Erythroblast (primary cell): ENCODE measurements at places on chromosomes 16 and 17.
A peak's percentile ranks its signal among the peaks of the same experiment; 100 is the strongest.

DNA sequence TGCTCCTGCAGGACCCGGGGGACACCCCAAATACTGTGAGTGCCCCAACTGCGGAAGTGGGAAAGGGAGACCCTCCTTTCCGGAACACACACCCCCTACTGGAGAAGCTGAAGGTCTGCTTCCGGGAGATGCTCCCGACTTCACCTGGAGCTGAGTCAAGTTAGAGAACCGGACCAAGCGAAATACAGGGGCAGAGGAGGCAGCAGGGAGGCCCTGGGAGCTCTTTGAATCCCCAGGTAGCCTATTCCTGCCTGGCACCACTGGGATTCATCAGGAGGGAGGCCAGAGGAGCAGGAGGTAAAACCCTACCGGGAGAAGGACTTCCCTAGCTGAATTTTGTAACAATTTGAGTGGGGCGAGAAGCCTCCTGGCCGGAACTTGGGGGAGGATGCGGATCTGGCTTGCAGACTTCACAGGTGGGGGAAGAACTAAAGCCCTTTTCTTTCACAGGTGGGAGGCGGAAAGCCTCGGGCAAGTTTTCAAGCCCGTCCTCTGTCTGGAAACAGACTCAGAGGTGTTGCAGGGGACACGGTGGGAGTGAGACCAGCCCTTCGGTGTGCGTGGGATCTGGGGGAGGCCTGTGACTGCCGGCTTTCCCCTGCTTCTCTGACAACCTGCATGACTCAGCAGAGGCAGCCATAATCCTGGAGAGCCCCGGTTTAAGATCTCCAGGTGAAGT is 22.4 kb upstream of the TEKT1 start:
- DNase-seq, result no peak

GRCh38 chr17:55735731-55736405 is 13.2 kb upstream of the TMEM100 start:
- peak; percentile 64 for DNase-seq

- no peak for DNase-seq
These were observed 89.0 kb upstream of the SMURF2 start for GRCh38 chr17:64750891-64751677.

GRCh38 chr17:29179232-29180033 is 765 bp downstream of the MYO18A start:
- DNase-seq, result peak; percentile 90

DNA sequence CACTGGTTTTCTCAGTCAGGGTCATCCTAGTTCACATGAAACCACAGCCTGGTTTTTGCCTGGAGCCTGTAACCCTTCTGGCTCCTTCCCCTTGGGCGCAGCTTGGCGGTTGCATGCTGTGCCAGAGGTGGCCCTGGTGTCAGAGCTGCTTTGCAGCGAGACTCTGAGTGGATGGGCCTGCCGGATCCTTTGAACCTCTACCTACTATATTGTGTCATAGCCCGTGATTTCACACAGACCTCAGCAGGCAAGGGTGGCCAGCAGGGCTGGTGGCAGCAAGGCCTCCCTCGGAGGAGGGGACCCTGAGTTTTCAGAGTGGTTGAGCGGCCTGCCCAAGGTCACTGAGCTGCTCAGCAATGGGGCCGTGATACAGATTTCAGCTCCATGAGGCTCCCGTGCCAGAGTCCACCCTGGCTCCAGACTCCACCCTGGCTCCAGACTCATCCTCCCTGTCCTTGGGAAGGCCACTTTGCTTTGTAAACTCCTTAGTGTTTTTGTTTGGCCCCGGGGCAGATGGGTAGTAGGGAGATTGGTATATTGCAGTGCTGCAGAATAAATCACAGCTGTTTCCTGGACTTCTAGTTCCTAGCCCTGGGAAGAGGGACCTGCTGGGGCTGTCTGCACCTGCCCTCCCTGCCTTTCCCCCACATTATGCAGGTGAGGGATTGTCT is 9.7 kb downstream of the MPRIP start:
- DNase-seq, result no peak

DNA sequence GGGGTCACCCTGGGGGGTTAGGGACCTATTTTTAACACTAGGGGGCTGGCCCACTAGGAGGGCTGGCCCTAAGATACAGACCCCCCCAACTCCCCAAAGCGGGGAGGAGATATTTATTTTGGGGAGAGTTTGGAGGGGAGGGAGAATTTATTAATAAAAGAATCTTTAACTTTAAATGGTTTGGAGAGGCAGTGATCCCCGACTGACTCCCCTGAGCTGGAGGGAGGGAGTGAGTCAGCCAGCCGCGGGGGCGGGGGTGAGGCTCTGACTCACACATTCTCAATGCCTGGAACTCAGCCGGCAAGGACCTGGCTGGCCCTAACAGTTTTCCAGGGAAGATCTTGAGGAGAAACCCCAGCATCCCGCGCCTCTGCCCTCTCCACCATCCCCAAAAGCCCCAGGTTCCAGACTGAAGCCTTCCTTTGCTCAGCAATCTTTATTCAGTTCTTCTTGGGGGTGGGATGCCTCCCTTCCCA is 1.5 kb downstream of the HCFC1R1 start:
- peak; percentile 91 for DNase-seq

DNA sequence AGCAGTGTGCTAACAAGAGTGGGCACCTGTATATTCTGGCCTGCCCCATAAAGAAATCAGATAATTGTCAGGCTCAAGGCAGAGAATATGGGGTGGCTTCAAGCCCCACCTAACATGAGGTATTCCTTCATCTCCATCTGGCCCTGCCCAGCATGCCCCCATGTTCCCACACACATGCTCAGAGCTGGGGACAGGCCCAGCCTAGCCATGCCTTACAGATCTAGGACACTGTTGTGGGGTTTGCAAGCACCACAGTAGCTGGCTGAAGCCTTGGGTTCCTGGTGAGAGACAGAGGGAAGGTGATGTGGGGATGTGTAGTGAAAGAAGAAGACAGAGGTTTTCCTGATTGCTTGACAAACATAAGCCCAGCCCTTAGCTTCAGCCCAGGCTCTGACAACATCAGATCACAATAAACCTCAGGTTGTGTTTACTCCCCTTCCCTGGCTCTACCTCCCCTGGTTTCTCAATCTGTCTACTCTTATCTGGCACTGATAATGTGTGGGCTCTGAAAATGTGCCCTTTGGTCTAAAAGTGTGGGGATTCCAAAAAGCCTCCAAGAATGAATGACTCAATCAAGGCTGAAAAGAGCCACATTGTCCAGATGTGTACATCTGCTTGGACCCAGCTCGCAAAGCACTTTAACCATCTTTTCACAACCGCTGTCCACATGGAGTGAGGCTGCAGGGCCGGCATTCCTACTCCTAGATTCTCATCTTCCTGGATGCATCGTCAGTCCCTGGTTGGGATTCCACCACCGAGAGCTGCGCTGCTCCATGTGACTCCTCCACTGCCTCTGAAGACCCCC is 34.4 kb downstream of the CDRT4 start:
- no peak for DNase-seq

GRCh38 chr16:80792031-80792430 is 12.4 kb downstream of the CDYL2 start:
- no peak for DNase-seq

DNA sequence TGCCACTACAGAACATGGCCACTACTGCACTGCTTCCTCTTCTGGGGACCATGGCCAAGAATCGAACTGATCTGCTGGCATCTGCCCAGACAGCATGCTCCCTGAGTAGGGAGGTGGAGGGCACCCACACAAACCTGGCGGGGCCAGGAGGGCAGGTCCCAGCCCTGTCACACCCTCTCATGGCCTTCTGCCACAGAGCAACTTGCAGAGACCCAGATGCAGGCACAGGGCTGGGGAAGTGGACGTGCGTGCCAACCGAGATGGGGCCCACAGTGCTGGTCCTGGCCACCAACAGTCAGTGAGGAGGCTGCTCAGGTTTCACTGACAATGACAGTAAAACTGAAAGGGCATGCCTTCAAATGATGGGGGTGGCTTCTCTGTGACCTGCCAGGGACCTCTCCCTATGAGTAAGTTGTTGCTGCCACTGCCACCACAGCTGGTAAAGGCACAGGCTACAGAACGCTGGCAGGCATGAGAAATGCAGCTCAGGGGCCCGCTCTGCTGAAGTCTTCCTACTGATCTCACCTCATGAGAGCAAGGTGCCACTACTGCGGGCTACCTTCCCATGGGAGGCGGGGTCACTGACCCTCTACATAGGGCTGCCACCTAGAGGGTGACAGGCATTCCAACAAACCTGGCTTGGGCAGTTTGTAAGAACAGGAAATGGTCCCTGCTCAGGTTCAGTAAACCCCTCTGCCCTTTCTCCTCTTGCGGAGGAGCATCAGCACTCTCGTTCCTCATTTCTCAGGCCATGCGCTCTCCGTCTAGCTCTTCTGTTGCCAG is 15.5 kb downstream of the HIC1 start:
- no peak for DNase-seq

DNA sequence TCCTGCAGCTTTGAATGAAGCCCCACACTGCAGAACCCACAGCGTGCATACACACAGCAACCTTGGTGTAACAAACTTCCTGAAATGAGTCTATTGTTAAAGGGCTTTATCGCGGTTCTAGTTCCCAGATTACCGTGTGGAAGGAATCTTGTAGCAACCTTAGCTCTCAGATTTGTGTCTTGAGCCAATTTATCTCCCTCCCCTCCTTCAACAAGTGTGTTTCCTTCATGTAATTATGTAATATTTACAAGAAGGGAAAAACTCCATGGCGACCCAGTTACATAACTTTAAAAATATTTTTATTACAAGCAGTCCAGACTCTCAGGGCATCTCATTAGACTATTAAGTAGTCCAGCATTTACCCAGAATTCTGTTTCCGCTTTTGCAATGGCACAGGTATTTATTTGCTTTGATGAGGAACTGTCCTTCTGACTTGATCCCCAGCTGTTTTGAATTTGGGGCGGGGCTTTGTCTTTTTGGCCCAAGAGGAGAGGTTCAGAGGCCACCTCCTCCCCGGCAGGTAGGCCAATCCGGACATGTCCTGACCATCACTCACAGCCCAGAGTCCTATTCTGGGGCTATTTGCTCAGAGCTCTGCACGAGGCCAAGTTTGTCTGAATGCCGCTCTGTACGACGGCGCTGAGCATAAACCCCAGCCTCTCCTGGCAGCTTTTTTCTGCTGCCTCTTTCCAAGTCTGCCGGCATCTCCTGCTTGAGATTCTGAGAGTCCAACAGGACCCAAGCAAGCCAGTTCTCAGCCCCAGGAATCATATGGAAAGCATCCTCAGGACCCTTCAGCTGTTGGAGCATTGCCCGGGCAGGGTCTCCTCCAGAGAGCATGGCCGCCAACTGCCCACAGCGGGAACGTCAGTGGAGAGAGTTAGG is 35.6 kb downstream of the CLEC16A start:
- DNase-seq, result no peak

GRCh38 chr16:81469183-81469677 is 24.6 kb downstream of the CMIP start:
- peak; percentile 49 for DNase-seq

DNA sequence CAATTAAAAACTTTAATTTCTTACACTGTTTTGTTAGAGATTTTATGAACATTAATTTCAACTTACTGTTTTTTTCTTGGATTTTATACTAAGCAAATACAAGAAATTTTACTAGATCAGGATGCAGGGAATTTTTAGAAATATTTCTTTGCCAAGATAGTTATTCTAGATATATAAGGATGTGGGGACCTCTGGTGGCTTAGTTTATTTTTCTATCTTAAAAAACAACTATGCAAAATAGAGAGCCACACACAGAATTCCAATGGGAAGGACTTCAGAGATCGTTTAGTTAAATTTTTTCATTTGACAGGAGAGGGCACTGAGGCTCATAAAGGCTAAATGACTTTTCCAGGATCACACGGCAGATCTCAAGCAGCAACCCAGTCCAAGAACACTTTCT is 23.0 kb upstream of the CAPNS2 start:
- DNase-seq, result peak; percentile 17

DNA sequence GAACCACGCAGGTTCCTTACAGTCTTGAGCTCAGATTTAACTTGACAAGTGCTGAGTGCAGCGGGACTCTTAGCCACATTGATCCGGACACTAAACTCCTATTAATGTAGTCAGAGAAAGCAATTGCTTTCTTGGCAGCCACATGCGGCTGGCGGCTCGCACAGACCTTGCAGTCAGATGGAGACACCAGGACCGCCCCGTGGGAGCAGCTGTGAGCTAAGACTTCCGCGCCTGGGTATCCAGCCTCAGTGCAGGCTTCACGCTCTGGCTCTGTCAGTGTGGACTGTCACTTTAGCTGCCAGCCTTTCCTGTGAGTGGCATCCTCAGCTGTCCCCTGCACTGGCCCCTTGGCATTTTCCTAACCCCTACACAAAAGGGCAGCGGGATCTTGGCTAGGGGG is 80.9 kb upstream of the NLRP1 start:
- DNase-seq, result no peak

- DNase-seq, result no peak
These were observed 19.0 kb downstream of the SLC7A6 start for GRCh38 chr16:68283346-68283745.

DNA sequence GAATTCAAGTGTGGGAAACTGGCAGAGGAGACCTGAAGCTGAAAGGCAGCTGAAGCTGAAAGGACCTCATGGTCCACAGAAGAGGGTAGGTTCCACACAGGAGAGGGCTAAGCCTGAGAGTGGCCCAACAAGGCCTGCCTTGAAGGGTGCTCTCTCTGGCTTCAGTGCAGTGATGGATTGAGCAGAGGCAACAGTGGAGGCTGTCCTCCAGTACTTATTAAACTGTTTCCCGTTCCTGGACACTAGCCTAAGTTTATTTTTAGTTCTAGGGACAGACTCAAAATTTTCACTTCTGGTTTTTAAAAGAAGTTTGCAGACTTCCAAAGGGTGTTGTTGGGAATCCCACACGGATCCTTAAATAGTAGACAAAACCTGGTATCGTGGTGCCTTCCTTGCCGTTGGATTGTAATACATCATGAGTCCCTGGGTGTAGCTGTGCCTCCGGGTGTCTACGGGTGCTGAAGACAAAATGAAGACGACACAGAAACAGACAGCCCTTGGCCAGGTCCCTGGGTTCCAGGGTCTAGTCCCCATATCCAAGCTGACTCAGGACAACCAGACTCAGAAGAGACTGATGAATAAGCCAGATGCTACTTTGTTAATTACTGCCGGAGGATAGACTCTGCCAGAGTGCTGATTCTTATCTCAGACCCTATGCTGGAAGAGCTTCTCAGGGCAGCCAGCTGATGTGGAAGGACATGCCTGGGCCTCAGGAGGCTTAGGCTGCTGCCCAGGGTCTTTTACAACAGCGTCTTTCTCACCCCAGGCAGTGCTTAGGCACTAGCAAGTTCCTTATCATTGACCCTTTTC is 7.1 kb upstream of the CMTM4 start:
- DNase-seq, result no peak

- DNase-seq, result no peak
These were observed 3.7 kb upstream of the BLTP2 start for GRCh38 chr17:28648698-28649097.

DNA sequence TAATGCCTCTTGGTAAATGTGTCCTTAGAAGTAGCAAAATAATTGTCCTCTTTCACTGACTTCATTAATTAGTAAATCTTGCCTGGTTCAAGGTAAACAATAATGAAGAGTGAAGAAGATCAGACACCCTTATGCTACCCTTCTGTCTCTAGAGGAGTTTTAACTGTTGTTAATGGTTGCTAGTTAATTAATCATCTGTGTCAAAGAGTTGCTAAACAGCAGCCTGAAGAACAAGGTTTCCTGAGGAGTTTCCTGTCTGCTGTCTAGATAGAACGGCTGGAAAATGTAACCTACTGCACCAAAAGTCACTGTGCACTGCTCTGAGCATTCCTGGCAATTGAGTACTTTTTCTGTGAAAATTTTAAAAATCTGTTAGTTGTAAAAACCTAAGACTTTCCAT is 131.3 kb downstream of the NLK start:
- DNase-seq, result peak; percentile 32
